ENCODE measurements at places on chromosomes 6 and 20.
A peak's percentile ranks its signal among the peaks of the same experiment; 100 is the strongest.

GRCh38 chr6:43455531-43456428, at the start of gene DLK2:
Gene DLK2 (minus strand): TSS chr6:43455548. CDS start chr6:43454825, 723 bp downstream.
- peak; percentile 22 for DNase-seq

DNA sequence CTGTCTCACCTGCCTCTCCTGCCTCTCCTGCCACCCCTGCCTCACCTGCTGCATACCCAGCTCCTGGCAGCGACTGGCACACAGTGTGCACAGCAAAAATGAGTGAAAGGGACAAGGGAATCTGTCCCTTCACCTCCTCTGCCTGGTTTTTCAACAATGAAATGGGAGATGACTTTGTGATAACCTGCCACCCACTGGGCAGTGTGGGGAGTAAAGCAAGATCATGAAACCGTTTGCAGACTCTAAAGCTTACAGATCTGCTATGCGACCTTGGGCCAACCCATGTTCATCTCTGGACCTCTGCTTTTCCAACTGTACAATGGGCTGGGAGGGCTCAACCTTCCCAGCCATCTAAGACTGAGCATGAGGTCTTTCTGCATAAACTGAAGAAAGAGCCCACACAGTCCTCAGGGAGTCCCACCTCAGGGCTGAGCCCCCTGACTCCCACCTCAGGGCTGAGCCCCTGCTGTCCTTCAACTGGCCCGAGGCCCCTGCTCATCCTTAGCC, 81.1 kb downstream of the RIPOR3 start:
- DNase-seq = no peak

GRCh38 chr6:13071550-13072345, 256.6 kb downstream of the TBC1D7 start:
- DNase-seq = no peak

GRCh38 chr6:140641412-140641811, 1267.0 kb upstream of the CITED2 start:
- DNase-seq = no peak

DNA sequence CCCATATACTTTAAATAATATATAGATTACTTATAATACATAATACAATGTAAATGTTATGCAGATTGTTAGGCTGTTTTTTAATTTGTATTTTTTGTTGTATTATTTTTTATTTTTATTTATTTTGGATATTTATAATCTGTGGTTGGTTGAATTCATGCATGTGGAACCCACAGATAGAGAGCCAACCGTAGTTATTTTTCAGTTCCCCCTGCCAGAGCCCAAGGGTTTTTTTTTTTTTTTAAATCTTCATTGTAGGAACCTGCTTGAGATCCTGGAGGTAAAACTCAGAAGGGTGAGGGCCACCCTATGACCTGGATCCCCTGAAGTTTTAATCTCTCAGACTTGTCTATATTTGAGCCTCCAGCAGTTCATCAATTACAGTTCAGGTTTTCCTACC, 133.2 kb downstream of the B3GAT2 start:
- DNase-seq = no peak

GRCh38 chr6:41713159-41713649, 22.2 kb downstream of the TFEB start:
- DNase-seq = no peak

DNA sequence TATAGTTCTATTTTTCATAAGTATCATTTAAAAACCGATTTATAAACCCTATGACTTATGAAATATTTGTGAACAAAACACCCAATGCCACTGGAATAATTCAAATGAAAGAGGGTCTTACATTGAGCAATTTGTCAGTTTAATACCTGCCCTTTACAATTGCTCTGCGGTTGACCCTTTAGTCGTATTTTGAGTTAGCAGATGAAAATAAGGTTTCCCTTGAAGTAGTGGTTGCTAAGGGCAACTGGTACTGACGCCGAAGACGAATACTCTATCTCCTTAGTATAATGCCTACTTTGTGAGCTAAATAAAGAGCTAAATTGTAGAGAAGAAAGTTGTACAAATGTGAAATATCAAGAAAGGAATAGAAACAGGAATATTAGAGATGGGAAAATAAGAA, 69.4 kb downstream of the KCNQ5 start:
- DNase-seq = no peak

- DNase-seq = no peak
These were observed at the start of gene ENPP3 for GRCh38 chr6:131636880-131637792. Gene ENPP3 (plus strand): TSS chr6:131637302. CDS start chr6:131637385, 83 bp downstream.

DNA sequence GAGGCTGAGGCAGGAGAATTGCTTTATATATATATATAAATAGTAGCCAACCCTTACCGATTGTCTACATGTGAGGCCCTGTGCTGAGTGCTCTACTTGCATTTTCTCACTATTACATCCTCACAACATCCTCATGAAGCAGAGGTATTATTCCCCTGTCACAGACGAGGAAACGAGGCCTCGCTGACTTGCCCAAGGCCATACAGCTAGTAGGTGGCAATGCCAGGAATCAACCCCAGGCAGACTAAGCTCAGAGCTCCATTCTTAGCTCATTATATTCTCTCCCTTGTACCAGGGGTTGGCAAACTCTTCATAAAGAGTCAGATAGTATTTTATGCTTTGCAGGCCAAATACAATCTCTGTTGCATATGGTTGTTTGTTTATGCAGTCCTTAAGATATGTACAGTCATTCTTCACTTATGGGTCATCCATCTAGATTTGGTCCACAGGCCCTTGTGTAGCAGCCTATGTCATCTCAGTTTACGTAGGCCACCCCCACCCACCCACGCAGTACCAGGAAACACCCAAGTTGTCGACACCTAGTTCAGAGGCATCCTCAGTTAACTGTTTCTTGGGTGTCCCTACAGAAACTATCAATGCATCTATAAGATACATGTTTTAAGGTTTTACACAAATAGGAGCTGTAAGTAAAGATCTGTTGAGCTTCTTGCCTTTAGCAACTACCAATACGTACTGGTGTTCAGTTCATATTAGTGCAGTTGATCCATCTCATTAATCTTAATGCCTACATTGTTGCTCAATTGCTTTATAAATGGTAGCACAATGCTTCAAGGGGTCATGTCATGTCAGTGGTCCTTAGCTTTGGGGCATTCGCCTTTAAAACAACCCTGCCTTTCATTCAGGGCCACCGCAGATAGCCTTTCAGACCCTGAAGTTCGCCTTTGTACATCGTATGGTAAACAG, 3.0 kb downstream of the CASS4 start:
- peak; percentile 36 for DNase-seq

DNA sequence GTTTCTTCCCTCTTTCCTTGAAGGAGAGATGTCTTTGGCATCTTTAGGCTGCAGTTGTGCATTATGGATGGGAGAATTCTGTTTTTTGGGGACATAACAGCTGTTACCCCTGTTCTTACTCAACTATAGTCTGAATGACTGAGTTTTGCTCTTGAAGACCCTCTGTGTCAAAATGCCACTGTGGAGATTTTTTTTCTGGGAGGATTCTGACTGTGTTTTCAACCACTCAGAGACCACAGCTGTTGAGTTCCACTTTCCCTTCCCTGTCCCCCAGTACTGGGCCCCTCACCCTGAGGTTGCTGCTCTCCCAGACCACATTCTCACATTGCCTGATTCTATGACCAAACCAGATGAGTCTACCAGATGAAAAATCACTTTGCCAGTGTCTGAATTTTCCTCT, 48.1 kb downstream of the NKX2-2 start:
- DNase-seq = no peak

DNA sequence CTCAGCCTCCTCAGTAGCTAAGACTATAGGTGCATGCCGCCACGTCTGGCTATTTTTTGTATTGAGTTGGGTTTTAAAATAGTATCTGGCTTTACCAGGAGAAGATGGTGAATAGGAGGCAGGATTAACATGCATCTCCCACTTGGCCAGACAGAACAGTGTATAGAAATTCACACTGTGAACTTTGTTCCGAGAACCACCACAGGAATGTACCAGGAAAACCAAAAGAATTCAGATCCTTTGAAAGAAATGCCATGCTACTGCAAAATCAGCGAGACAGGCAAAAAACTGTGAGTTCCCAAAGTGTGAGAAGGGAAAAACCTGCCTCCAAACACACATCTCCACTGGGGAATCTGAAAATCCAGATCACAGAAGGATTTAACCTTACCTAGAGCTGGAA, 327.6 kb downstream of the NKAIN2 start:
- DNase-seq = no peak

GRCh38 chr20:19682249-19682648, 75.8 kb upstream of the RIN2 start:
- DNase-seq = no peak

- no peak for DNase-seq
These were observed 241.4 kb downstream of the ESR1 start for GRCh38 chr6:152048921-152049320.

GRCh38 chr20:22425344-22426295, 158.8 kb downstream of the FOXA2 start:
- DNase-seq = no peak

- no peak for DNase-seq
These were observed 141.7 kb downstream of the F13A1 start for GRCh38 chr6:6178795-6179194.

DNA sequence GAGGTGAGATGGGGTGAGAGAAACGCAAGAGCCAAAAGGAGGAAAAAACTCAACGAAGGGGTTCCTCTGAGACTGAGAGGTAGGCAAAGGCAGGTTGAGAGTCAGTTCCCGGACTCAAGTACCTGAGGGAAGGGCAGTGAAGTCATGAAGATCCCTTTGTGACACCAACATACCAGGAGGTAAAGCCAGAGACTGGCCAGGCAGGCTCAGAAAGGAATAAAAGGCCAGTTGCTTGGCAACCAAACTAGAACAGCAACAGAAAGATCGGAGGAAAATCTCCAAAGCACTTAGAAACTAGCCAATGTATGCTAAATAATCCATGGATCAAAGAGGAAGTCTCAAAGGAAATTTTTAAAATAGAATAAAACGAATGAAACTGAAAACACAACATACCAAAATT, 209.8 kb upstream of the PROKR2 start:
- no peak for DNase-seq

DNA sequence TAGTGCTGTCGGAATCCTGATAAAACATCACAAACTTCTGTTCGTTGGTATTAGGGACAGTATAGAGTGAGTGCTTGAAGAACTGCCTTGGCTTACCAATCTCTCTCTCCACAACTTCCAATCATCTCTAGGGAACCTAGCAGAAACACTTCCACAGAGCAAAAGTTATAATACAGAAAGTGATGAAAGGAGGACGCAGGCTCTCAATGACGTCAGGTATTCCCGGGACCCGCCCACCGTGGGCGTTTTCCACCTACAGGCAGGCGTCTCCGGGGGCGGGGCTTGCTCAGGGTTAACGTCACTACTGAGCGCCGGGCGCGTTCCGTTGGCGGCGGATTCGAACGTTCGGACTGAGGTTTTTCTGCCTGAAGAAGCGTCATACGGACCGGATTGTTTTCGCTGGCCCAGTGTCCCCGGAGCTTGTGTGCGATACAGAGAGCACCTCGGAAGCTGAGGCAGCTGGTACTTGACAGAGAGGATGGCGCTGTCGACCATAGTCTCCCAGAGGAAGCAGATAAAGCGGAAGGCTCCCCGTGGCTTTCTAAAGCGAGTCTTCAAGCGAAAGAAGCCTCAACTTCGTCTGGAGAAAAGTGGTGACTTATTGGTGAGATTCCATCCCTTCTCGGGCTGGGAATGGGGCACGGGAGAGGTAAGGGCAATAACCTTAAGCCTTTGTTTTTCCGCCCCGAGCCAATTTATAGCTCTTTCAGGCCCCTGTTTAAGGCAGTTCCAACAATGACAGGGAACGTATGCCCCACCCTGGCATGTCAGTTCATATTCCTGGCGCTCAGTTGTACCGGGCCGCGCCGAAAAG, at the start of gene CENPW:
Gene CENPW (plus strand): TSS at position 320 of the 814 bp plus-strand sequence. CDS start 159 bp downstream, at position 479.
- DNase-seq = peak; percentile 86

DNA sequence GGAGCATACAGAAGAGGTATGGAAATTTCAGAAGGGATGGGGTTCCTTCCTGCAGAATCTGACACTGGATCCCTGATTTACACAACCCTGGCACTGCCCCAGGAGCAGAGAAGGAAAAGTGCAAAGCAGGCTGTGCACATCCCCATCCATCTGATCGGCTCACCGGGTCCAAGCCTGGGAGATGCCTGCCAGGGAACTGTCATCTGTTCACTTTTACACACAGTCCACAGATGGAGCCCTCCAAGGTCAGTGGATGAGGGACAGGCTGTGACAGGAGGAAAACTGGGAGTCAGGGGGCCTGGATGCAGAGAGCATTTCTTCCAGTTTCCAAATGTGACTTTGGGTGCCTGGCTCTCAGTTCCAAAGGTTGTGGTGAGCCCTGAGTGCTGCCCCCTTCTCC, 11.0 kb upstream of the SYNDIG1 start:
- DNase-seq = no peak

DNA sequence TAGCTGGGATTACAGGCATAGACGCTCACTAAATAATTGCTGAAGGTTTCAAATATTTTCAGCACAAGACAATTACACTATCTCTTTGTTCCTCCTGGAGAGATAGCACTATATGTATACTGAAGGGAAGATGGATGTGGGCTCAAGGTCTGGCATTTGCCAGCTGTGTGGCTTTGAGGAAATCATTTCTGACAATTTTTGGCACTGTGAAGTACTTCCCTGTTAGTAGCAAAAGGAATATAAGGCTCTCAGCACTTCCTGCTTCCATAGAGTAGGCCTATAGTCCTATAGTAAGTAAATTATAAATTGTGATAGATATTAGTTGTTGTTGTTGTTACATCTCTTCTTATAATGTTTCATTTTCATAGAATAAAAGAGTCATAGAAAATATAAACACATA, 271.1 kb downstream of the SAMD5 start:
- no peak for DNase-seq

GRCh38 chr20:38855356-38855755, 49.9 kb downstream of the PPP1R16B start:
- no peak for DNase-seq

GRCh38 chr6:43740961-43741764, 28.8 kb upstream of the VEGFA start:
- DNase-seq = no peak

GRCh38 chr20:21234806-21235483, 68.2 kb upstream of the XRN2 start:
- no peak for DNase-seq

GRCh38 chr6:26743157-26743821, 83.7 kb upstream of the ZNF322 start:
- DNase-seq = no peak

- DNase-seq = no peak
These were observed 12.2 kb upstream of the DSTN start for GRCh38 chr20:17557675-17558006.

DNA sequence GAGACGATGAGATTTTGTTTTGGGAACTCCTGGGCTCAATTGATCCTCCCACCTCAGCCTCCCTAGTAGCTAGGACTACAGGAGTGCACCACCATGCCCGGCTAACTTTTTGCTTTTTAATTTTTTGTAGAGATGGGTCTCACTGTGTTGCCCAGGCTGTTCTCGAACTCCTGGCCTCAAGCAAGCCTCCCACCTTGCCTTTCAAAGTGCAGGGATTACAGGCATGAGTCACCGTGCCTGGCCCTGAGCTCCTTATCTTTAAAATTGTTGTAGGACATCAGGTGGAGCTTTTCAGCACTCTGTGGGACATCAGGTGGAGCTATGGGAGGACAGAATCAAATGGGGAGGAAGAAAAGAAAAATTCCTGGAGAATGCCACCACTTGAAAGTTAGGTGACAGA, 12.7 kb downstream of the ACTR5 start:
- no peak for DNase-seq

DNA sequence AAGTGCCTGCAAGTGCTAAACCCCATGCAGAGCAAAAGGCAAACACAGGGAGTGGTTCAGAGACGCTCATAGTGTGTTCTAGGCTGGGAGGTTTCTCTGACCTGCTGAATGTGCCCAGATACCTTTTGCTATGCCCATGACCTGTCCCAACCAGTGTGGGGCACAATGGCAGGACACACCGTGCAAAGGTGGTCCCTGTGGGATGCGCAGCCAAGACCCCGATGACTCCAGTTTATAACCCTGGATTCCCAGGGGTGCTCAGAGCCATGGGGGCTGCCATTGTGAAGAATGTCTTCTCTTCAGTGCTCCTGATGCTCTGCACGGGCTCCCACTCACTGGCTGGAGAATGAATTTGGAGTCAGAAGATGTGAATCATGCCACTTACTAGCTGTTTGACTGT, 2.2 kb upstream of the NINL start:
- DNase-seq = no peak
